Left renal cortex interstitium (tissue), 4 donors: ENCODE measurements at places on chromosomes 16 and 17.

GRCh38 chr16:51801635-51802034, 650.6 kb upstream of the SALL1 start:
- no peak for DNase-seq

- no peak for DNase-seq
These were observed 32.1 kb upstream of the SREBF1 start for GRCh38 chr17:17868641-17869522.

DNA sequence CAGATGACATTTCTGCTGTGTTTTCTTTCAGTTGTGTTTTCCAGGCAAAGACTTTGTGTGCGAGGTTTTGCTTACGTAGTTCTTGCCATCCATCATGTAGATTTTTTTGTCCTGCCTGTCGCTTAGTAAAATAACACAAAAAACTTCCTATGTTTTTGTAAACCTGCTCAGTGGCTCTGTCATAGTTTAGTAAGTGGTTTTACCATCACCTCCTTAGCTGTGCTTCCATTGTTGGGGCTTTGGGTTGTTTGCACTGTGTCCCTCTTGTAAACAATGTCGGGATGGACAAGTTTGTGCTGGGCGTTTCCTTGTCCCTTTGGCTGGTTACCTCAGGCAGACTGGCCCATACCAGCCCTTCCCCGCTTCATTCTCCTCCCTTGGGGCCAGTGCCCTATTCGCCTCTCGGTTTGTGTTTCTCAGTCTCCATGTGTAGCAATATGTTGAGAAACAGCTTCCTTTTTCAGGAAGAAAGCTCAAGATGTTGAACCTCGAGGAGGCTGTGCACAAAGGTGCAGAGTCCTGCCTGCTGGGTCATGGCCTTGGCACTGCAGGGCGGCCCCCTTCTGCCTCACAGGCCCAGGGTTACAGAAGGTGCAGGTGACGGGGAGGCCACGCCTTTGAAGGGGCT, 74.6 kb downstream of the KSR1 start:
- DNase-seq = no peak

DNA sequence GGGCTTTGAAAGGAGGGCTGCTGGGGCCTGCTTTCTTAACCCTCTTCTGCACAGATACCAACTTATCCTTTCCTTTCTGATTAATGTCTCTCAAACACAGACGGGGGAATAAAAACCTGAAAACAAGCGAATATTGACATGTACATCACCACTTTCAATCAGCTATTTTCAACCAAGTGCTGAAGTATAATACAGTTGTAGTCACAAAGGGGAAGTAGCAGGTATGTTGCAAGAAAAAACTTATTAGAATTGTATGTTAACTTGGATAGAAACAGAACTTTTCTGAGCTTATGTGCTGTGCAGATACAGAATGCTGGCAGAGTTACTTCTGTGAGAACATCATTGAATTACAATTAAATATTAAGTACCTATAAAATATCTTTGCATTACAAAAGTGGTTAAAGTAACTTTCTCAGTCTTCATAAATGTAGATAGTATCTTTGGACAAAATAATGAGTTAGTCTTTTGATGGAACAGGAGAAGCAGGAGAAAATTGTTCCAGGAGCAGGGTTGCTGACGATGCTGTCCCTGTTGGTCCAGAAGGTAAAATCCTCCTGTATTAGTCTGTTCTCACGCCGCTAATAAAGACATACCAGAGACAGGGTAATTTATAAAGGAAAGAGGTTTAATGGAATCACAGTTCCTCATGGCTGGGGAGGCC, 59.5 kb downstream of the RPTOR start:
- no peak for DNase-seq

DNA sequence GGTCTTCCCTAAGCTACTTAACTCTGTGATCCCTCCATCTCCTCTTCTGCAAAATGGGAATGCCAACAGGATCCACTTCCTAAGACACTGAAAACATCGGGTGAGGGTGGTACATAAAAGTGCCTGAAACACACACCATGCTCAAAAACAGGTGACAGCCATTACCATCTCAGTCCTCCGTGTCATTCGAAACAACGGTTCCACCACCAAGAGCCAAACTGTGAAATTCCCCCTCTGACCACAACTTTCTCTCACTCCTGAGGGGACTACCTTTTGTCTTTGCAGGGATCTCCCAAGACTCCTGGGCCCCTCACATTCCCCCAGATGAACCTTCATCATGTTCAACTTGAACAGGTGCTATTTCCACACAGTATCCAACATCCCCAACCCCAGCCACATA, 37.0 kb downstream of the NUBP1 start:
- DNase-seq = no peak

GRCh38 chr17:29138184-29138955, 41.8 kb downstream of the MYO18A start:
- DNase-seq = no peak

DNA sequence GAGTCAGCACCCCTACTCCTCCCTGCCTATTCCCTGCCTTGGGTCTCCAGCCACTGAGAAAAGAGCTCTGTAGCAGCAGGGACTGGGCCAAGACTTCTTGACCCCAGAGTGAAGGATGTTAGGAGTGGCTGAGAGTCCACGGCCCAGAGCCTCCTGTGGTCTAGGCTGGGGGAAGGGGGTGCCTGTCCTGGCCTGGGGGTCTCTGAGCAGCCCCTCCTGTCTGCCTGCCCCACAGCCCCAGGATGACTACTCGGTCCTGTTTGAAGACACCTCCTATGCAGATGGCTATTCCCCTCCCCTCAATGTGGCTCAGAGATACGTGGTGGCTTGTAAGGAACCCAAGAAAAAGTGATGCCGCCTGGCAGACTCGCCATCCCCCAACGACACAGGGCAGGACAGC, 5.5 kb downstream of the SULT1A2 start:
- no peak for DNase-seq

- no peak for DNase-seq
These were observed 21.6 kb downstream of the CTU2 start for GRCh38 chr16:88727871-88728270.

DNA sequence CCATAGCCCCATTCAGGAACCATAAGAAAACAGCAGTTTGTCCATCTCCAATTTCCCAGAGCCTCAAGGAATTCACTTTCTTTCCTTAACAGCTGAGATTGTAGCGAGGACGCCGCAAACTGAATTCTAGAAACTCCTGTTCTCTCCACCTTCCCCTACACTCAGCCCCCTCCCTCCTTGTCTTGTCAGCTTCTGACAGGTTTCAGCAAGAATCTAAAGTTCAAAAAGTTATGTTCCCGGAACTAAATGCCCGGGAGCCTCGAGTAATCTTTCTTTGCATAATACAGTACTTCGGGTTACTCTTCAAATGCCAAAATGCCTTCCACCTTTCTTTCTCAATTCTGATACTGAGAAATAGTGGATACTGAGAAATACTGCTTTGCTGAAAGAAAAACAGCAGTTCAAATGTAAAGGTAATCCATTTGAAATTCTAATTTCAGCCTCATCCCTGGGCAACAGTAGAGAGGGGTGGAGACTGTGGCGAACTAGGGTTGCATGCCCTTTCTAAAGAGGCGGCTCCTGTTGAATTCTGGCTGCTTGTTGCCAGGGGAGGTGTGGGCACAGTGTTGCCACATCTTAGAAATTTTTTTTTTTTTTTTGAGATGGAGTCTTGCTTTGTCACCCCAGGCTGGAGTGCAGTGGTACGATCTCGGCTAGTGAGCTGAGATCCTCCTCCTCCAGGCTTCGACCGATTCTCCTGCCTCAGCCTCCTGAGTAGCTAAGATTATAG, 63.5 kb upstream of the USP7 start:
- DNase-seq = no peak

GRCh38 chr17:16442594-16443510, 27.5 kb downstream of the TRPV2 start:
- DNase-seq = no peak

- no peak for DNase-seq
These were observed 155.8 kb upstream of the SDK2 start for GRCh38 chr17:73799781-73800627.

- no peak for DNase-seq
These were observed 3.6 kb downstream of the CES5A start for GRCh38 chr16:55871411-55872038.

GRCh38 chr17:82683534-82683933, 15.0 kb downstream of the RAB40B start:
- no peak for DNase-seq

- no peak for DNase-seq
These were observed 1.9 kb downstream of the GLIS2 start for GRCh38 chr16:4317532-4318450.

- no peak for DNase-seq
These were observed 54.8 kb downstream of the CDK5R1 start for GRCh38 chr17:32541640-32542039.

GRCh38 chr16:89574681-89575246, 794 bp upstream of the CPNE7 start:
- no peak for DNase-seq

GRCh38 chr16:22183901-22184614, 21.8 kb downstream of the SDR42E2 start:
- no peak for DNase-seq

DNA sequence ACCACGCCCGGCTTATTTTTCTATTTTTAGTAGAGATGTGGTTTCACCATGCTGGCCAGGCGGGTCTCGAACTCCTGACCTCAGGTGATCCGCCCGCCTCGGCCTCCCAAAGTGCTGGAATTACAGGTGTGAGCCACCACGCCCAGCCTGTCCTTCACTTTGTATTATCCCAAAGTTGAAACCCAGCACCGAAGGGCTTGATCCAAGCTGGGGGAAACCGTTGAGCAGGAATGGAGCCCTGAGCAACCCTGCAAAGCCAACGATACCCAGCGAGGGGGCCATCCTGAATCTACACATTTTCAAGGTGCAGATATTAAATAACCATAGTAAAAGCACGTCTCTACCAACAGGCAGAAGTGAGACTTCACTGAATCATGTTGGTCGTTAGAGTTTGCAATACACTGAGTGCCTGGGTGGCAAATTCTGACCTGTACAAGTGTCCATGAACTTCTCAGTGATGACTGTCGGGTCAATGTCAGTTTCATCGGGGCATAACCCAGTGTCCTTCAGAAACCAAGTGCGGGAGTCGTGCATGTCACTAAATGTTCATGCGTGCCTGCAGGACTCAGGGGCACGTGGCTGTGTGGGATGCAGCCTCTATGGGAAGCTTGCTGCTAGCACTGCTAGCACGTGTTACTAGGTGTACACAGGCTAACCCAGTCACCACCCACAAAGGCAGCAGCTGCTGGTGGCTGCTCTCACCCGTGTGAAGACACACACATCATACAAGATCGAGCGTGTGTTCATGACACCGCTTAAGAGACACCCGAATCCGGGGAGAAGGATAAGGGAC, 10.5 kb upstream of the RBFOX3 start:
- no peak for DNase-seq

DNA sequence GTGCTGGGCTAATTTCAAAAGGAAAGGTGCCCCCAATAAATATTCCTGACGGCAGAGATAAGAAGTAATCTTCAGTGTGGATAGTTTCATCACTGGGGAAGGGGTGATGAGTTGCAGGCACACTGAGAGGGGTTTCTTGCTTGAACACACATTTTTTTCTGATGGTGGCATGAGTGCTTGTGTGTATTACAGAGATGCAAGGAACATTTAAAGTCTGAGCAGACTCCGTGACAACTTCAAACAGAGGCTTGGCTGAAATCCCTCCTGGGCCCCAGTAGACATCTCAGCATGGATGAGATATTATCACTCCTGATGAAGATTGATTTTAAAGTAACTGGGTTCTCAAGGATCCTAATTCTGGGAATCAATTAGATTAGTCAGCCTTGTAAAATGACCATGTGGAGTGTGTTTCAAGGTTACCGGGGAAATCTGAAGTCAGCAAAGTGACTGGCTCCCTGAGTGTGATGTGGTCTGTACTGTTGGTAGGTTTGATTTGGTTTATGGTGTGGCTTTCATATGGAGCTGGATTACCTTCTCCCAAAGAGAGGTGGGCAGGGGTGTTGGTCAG, 435.8 kb upstream of the EEF2KMT start:
- DNase-seq = no peak

- no peak for DNase-seq
These were observed 30.9 kb downstream of the CLTC start for GRCh38 chr17:59650642-59651041.
